ENCODE measurements at places on chromosomes 16 and 17.

GRCh38 chr16:71659471-71659870, 33.5 kb downstream of the MARVELD3 start:
- DNase-seq, result no peak

DNA sequence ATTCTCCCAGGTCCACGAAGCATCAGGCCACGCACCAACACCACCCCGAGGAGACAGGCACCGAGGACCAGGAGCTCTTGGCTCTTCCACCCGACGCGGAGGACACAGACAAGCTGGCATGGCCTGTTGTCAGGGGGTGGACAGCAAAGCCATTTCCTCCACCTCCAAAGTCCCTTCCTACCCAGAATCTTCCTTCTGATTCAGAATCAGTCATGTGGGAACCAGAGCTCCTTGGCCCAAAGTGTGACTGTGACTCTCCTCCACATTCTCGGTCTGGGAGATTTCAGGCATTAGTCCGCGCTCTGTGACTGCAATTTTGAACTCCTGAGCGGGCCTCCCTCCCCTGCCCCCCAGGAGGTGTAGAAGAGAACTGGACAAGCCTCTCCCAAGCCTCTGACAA, 9.2 kb downstream of the DNAH17 start:
- no peak for DNase-seq

DNA sequence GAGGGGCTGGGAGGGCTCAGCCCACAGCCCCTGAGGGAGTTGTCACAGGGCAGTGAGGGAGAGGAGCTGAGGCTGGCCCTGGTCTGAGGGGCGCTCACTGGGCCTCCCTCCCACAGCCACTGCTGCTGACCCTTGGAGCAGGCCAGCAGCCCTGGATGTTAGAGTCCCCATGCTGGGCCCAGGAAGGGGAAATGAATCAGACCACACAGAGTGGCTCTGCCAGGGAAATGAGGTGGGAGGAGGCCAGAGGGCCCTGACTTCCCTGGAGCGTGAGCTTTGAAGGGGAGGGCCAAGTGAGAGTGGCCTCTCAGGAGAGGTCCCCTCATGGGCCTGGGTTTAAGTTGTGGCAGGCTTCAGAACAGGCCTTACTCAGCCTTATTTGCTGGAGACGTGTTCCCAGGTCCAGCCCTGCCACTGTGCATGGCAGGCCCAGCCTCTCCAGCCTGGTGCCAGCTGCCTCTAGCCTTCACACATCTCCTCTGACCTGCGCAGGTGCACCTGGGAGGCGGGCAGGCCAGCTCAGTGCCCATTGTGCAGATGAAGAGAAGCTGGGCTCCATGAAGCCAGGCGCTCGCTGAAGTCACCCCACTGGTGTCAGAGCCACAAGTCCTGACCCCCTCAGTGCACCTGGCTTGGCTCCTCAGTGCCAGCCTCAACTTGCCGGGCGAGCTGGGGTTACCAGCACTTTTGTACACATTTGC, 15.4 kb downstream of the GPT2 start:
- DNase-seq, result no peak

DNA sequence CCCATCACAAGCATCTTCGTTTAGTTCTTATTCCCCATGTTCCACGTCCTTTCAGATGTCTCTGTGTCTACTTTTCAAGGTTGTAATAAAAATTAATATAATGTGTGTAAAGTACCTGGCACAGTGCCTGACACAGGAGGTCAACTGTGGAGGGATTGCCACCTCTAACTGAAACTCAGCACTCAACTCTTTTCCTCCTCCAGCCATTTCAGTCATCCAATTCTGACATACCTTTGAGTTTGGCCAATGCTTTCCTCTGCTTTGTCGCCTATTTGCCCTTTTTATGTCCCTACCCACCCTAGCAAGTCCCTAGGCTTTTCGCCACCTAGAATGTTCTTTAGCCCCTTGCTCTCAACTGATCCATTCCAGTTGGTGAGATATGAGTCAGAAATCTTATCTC, 1.6 kb downstream of the UBE2Z start:
- DNase-seq, result no peak

GRCh38 chr16:79839466-79840341, 239.2 kb upstream of the MAF start:
- no peak for DNase-seq
